ENCODE measurements at places on chromosomes 2 and 18.

DNA sequence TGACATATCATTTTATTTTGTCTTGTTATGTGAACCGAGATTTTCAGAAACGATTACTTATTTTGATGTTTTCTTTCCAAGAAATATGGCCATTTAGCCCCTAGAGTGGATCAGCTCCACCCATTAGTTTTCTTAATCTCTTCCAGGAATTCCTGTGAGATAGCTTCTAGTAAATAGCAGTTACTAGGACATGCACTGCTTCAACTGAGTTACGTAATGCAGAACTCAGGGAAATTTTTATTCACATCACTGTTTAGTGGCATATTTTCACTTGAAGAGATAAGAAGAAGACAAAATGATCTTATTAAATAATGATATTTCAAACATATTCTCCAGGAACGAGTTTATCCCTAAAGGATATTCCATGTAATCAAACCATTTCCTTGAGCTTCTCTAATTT, 573.5 kb upstream of the CNTNAP5 start:
- DNase-seq, result no peak

DNA sequence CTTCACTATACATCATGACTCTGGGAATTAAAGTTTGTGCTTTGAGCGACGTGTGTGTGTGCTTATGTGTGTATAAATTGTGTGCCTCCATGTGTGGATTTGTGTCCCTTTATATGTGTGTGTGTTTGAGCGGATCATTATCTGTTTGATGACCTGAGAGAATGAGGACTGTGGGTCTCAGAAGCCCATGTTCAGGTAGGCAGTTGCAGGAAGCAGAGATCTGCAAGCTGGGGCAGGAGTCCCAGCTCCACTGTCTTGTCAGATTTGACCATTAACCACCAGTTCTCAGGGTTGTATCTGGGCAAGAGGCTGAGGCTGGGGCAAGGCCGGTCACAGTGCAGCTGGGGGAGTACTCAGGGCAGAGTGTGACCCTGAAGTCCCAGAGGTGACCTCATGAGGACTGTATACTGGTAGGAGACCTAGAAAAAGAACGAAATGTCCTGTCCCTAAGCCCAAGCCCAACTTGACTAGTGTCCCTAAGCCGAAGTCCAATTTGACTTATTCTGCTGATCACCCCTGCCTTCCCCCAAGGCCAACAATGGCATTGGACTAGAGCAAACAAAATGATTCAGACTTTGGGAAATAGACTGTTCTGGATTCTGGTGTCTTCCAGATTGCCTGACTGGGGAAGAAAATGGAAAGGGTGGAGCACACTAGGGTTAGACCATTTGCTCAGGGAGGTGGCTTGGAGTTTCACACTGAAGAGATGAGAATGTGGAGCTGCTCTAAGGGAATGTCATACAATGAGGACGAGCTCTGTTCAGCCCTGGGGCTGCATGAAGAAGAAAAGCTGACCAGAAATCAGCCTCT, 28.1 kb downstream of the RHOB start:
- no peak for DNase-seq

DNA sequence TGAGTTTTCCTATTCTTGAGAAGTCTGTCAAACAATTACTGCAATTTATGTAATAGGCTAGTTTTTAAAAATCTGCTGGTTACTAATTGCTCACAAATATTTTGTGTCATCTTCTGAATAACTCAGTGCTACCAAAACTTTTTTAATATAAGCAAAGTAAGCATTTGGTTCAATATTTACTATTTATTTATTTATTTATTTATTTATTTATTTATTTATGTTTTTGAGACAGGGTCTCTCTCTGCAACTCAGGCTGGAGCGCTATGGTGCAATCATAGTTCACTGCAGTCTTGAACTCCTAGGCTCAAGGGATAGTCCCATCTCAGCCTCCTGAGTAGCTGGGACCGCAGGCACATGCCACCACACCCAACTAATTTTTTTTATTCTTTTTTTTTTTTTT, 60.4 kb upstream of the CDH20 start:
- DNase-seq, result no peak

- DNase-seq, result no peak
Observed at GRCh38 chr2:32780961-32781360, 153.1 kb downstream of the TTC27 start.
